ENCODE measurements at places on chromosomes 2 and 18.

DNA sequence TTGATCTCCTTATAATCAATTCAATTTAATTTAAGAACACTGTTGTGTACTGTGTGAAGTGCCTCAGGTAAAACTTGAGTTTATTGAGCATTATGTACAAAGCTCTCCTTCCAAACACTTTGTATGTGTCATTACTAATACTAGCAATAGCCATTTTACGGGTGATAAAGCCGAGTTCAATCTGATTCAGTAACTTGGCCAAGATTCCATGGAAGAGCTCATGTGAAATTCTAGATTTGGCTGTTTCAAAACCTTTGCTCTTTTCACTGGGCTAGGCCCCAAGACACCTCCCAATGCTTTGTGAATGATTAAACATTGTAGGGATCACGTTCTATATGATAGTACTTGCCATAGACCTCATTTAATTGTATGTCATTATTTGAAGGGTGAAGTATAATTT, 8.9 kb upstream of the NFE2L2 start:
- DNase-seq: no peak

- no peak for DNase-seq
Measured at GRCh38 chr2:186379052-186379451, 107.0 kb upstream of the ZC3H15 start.

GRCh38 chr2:106139238-106139935, 54.7 kb downstream of the UXS1 start:
- no peak for DNase-seq

DNA sequence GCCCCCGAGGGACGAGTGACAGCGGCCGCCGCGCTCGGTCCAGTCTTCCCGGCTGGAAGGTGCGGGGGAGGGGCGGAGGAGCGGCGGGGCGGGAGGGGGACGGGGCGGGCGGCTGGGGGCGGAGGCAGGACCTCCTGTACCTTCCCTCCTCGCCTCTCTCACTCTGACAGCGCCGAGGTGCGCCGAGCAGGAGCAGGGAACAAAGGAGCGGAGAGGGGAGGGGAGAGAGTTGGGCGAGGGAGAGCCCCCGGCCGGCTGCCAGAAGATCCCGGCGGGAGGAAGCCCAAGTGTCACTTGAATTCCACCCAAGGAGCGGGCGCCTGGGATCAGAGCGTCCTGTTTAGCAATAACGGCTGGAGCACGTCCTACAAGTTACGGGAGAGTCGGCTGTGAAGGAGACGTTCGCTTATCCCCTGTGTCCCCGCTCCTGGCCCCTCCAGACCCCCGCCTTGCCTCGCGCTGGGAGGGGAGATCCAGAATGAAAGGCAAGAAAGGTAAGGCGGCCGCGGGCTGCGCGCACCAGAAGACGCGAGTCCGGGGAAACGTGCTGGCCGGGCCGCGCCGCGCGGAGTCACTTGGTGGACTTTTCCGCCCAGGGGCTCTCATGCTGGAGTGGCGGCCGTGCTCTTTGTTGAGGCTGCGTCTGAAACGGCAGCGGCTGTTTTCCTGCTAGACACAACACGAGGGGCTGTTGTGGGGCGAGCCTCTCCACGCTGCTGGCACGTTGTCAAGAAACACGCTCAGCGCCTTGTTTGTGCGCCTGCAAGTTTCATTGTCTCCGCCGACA, at the start of gene TGIF1:
TGIF1 (plus strand) TSS at position 161 of the 787 bp plus-strand sequence; CDS start at position 479, 318 bp downstream.
- peak; percentile 51 for DNase-seq

GRCh38 chr2:73112913-73113854, at the start of gene RAB11FIP5:
RAB11FIP5 (minus strand) TSS chr2:73112948; CDS start chr2:73112777, 171 bp downstream.
- peak; percentile 55 for DNase-seq

DNA sequence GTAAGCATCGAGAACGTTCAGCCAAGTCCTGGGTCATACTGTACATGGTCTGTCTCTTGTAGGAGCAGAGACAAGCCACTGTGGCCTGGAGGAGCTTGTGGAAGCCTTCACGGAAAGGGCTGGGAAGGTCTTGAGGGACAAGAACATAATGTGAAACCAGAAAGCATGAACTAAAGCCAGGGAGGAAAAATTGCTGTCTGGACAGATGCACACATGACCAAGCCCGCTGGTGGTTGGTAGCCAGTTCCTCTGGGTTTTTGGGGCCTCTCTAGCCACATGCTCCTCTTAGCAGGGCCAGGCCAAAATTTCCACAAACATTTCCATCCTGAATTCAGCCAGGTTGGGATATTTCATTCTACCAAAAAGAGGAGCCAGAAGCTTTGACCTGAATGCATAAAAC, 196.2 kb upstream of the SIX2 start:
- no peak for DNase-seq

DNA sequence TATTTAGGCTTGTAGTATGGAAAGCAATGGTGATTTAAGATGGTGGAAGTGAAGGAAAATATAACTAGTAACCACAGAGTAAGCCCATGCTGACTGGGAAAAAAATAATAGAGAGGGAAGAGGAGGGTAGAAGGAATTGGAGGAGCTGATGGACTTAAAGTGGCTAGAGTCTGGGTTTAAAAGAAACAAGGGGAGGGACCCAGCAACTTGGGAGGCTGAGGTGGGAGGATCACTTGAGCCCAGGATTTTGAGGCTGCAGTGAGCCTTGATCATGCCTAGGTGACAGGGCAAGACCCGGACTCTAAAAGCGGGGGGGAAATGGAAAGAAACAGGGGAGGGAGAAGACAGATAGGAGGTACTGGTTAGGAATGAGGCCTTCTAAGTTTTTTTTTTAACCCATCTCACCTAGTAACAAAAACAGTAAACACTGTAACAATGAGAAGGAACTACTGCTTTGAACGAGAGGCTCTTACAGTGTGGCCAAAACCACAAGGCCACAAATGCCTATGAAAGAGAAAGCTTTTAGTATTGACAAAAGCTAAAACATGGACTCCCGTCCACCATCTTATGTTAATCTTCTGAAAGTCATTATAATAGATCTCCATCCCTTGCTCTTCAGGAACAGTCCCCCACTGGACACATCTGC, 26.6 kb downstream of the METTL8 start:
- no peak for DNase-seq

DNA sequence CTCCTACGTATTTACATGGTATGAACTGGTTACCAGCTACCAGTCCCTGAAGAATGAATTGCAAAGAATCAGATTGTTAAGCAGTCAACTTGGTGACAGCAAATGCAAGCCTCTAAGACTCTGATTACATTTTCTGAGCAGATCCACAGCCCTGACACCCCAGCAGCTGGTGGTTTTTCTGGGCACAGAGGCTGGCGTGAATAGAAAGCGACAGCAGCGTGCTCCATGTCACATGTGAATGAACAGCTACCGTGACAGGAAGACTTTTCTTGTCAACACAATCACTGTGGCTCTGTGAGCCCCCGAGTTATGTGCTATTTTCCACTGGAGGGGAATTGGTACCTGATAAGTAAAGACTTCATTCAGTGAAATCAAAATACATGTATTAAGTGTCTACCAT, 93.2 kb upstream of the CBLN2 start:
- DNase-seq: no peak

DNA sequence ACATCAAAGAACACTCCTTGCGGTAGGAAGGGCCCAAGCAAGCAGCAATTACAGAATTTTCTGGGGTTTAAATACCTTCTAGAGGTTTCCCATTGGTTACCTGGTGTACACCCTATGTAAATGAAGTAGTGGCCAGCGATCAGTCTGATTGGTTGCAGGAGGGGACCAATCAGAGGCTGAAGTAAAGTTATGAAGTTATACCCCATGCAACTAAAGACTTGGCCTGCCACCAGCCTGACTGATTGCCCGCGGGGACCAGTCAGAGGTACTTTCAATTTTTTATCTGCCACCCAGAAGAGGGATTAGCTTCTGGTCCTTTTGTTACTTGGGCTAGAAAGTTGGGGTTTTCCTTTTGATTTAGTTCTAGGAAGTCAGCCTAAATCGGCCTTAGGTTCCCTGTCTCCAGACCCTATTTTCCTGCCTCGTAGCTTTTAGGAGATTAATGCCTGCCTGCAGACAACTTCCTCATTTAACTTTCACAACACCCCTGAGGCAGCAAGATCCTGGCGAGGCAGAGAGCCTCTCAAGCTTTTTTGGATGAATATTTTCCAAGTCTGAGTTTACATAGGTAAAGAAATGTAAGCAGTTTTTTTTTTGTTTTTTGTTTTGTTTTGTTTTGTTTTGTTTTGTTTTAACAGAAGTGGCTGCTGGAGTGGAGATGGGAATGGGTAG, 1.5 kb upstream of the DGUOK start:
- DNase-seq: peak; percentile 64

GRCh38 chr2:229642371-229642770, 72.0 kb downstream of the DNER start:
- DNase-seq: no peak

DNA sequence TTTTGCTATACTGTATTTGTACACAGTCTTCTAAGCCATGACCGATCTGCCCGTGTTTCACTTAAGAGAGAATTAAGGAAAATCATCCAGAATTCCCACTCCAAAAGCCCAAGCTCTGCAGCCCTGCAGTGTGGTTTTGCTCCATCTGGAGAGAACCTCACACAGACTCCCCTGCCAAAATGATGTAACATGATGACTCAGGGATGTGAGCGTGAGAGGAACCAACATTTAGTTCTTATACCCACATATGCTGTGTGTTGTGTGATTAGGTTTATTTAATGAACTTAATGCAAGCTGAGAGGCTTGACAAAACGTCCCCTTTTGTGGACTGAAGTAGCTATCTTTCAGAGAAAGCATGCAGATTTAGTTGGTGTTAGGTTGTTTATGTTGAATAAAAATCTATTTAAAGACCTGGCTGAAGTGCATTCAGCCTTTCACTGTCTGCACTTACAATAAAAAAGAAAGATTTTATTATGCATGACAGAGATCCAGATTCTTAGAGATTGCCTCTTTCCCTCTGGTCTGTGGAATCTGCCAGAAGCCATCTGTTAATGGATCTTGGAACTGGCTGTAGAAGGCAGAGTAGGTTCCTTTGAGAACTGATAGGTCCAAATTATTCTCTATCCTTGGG, 6.3 kb downstream of the RAB12 start:
- DNase-seq: peak; percentile 82

DNA sequence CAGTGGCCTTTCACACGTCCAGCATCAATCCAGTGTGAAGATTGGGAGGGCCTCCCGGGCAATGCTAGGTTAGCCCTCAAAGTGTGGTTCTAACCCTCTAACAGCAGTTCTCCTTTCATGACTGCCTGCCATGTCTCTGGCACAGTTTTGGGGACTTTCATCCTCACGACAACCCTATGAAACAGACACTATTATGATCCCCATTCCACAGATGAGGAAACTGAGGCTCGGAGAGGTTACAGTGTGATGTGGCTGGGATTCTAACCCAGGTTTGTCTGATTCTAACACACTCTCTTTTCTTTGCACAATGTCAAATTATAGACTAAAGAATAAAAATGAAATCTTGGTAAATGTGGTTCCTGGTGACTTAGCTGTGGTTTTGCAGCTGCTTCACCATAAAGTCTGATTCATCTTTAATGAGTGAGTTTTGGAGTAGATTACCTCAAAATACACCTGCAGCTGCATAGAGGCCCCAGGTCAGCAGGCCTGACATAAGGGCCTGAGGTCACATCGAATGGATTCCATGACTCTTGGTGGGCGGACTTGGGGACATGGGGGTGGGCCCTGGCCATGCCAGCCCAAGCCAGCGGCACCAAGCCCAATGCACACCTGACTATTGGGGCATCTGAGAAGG, 214.4 kb downstream of the GLI2 start:
- DNase-seq: no peak

GRCh38 chr2:25521665-25522387, 151.6 kb downstream of the DTNB start:
- DNase-seq: peak; percentile 69

DNA sequence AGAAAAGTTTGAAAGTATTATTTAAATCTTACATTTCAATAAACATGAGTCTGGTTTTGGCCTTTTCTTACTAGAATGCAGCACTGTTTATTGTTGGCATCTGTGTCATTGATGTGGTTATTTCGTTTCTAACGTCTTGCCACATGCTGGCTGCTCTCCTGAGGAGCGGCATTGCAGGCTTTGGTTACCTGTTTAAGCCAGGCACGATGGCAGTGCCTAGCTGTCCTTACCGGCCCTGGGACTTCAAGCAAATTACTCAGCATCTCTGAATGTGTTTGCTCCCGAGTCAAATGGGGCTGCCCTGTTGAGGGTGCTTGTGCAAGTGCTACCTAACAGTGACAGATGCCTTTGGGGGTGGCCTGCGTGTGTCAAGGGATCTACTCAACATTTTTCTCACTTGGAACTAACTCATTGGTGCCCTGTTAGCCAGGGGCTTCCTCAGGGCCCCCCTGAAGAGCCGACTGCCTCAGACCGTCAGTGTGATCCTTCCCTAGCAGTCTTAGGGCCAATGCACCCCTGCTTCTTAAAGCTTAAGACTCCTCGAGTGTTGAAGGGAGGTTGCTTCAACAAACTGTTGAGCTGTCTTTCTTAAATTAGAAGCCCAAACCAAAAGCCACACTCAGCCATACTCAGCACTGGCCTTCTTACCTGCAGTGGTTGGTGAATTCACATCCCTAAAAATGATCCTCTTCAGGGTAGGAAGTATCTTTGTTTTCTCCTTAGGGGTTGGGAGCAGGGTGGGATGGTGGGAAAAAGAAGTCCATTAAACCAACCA, 151.5 kb downstream of the NCK2 start:
- DNase-seq: no peak

- DNase-seq: peak; percentile 72
Measured at GRCh38 chr2:63841254-63842022, at the start of gene UGP2. UGP2 (plus strand) TSS chr2:63841896; CDS start chr2:63842186, 290 bp downstream.

GRCh38 chr18:21083017-21083416, 28.6 kb downstream of the ROCK1 start:
- DNase-seq: no peak

- DNase-seq: no peak
Measured at GRCh38 chr2:55142518-55142917, 89.6 kb downstream of the CLHC1 start.

DNA sequence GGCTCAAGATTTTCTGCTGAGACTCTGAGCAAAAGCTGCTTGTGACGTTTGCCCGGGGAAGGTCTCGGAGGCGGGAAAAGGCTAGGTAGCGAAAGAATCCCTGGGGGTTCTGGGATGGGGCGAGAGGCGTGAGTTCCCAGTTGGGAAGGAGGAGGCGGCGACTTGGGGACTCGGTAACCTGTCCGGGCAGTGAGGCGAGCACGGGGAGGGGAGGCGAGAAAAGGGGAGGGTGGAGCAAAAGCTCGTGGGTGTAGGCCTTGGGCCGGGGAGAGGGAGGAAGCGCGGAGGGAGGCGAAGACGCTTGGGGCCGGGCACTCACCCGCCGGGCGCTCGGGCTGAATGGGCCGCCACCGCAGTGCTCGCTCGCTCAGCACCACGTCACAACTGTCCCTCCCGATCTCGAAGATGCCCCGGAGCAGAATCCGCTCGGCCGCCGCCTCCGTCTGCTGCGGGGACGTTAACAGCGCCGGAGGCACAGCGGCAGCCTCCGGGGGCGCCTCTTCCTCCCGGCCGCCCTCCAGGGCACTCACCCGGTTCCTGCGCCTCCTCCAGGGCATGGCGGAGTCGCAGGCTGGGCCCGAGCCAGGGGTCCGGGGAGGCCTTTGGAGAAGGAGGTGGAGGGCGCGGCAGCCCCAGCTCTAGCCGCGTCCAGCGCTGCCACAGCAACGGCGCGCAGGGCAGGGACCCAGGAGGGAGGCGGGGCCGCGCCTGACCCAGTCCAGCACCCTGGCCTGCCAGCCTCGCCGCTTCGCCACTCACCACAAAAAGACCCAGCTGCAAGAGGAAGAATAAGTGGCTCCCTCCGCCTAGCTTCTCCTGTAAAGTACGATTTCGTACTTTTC, at the start of gene CERKL:
CERKL (minus strand) TSS at position 656 of the 842 bp plus-strand sequence; CDS start at position 557, 99 bp downstream.
- DNase-seq: peak; percentile 20
